Esophagus (tissue), 2 donors: ENCODE measurements at places on chromosomes 11 and 22. TPM values are rescaled to one million over a fixed set of nuclear protein-coding genes. Genes with fewer than 3 reads are reported as not detected.

CLMP gene
- 2.9 TPM for polyA plus RNA-seq

PHF5A gene
- polyA plus RNA-seq, result 61.8 TPM

POU2AF2 gene
- polyA plus RNA-seq, result 0.04 TPM

CACNA1I gene
- 0.37 TPM for polyA plus RNA-seq

SMC1B gene
- polyA plus RNA-seq, result not detected

P4HA3 gene
- 0.08 TPM for polyA plus RNA-seq

MIAT gene
- 0.49 TPM for polyA plus RNA-seq

ESAM gene
- 34.1 TPM for polyA plus RNA-seq

OR10G4 gene
- not detected for polyA plus RNA-seq

OR5P2 gene
- polyA plus RNA-seq, result not detected

OR51E2 gene
- polyA plus RNA-seq, result 0.02 TPM

PARVA gene
- polyA plus RNA-seq, result 18.3 TPM

PRODH gene
- 6.9 TPM for polyA plus RNA-seq

POGLUT3 gene
- 7.8 TPM for polyA plus RNA-seq

SLC1A2 gene
- 0.11 TPM for polyA plus RNA-seq

PIWIL4 gene
- 1.8 TPM for polyA plus RNA-seq

LRRN4CL gene
- polyA plus RNA-seq, result 1.4 TPM

ALG8 gene
- polyA plus RNA-seq, result 28.2 TPM

NRXN2 gene
- polyA plus RNA-seq, result 0.24 TPM

SLC29A2 gene
- polyA plus RNA-seq, result 4.7 TPM

SLN gene
- 0.21 TPM for polyA plus RNA-seq

ABCC8 gene
- 0.29 TPM for polyA plus RNA-seq

SLC7A4 gene
- polyA plus RNA-seq, result 4.0 TPM

TPH1 gene
- 0.08 TPM for polyA plus RNA-seq

PANX2 gene
- 2.6 TPM for polyA plus RNA-seq

RIMBP3B gene
- polyA plus RNA-seq, result 0.01 TPM

FIBIN gene
- 5.4 TPM for polyA plus RNA-seq

WNT7B gene
- polyA plus RNA-seq, result 6.8 TPM

SMTNL1 gene
- not detected for polyA plus RNA-seq

OVCH2 gene
- 0.06 TPM for polyA plus RNA-seq

PYGM gene
- polyA plus RNA-seq, result 1.7 TPM

NXPE2 gene
- not detected for polyA plus RNA-seq
